ENCODE measurements at places on chromosomes 12 and 14.

- DNase-seq, result no peak
Observed at GRCh38 chr14:29804481-29805266, 123.0 kb downstream of the PRKD1 start.

- no peak for DNase-seq
Observed at GRCh38 chr12:42886160-42886559, 296.6 kb upstream of the PRICKLE1 start.

DNA sequence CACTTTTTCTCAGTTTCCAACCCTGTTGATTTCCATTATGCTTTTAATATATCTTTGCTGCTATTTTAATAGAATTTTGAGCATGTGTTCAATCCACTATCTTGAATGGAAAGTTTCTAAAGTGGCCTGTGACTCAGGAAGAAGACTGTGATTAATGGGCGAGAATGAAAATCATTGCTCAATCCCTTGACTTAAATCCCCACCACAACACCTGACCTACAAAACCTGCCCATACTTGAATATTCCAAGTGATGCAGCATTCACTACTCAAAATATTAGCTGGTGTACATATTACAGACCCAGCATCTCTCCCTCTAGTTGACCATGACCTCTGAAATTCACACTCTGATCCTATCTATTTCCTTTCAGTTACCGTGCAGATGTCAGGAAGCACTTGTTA lies 1.3 kb upstream of the OAS3 start:
- DNase-seq, result no peak

- no peak for DNase-seq
Observed at GRCh38 chr14:34374998-34375740, 86.9 kb downstream of the SPTSSA start.

- DNase-seq, result no peak
Observed at GRCh38 chr14:85463512-85463911, 66.4 kb upstream of the FLRT2 start.

GRCh38 chr12:77591959-77592743 lies 238.5 kb upstream of the NAV3 start:
- DNase-seq, result no peak

GRCh38 chr12:132218915-132219314 lies 74.7 kb downstream of the NOC4L start:
- DNase-seq, result peak; percentile 66

DNA sequence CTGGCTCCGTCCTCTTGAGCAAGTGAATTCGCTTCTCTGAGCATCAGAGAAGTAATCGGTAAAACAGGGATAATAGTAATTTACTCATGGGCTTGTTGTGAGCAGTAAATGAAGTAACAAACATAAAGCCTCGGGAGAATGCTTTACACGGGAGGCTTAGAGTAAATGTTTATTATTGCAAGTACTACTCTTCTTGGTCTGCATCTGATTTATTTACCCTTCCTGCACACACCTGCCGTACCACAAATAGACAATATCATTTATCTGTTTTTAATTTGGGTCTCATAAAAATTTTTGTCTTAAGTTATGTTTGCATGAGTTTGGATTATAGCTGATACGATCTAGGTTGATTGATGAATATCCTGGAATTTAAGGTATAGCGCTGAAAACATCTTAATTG lies 7.8 kb upstream of the COL2A1 start:
- DNase-seq, result no peak

DNA sequence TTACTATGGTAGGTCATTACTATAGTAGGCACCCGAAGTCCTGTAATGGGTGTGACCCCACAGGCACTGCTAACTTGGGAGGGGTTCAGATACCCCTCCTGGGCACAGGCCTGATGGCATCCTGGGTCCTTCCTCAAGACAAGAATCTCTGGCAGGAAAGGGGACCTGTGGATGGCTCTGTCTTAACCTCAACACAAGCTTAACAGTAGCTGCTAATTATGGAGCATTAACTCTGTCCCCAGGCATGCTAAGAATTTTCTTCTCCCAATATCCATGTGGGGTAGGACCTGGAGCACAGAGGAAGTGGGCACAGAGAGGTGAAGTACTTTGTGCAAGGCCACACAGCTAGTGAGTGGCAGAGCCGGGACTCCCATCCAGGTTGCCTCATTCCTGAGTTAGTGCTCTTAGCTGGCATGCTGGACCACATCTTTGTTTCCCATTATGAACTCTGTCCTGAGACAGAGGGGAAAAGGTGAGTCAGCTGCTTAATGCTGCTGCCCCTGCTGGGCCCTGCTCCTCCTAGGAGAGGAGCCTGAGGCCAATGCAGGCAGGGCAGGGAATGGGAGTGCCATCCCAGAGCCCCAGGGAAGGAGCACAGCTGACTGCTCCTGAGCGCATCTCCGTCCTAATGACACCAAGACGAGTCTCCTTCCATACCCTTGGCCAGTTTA lies 32.1 kb downstream of the GALNT16 start:
- no peak for DNase-seq

DNA sequence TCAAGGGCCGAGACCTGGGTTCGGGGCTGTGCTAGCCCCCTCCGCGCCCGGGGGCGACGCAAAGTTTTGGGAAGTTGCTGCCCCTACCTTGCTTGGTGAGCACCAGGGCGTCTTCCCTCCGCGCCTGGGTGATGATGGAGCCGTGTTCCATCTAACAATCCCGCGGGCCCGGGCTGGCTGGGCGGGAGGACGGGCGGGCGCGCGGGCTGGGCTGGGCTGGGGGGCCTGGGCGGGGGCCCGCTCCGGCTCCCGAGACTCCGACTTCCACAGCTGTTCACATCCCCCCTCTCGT lies 298 bp downstream of the CTDSP2 start:
- peak; percentile 52 for DNase-seq

DNA sequence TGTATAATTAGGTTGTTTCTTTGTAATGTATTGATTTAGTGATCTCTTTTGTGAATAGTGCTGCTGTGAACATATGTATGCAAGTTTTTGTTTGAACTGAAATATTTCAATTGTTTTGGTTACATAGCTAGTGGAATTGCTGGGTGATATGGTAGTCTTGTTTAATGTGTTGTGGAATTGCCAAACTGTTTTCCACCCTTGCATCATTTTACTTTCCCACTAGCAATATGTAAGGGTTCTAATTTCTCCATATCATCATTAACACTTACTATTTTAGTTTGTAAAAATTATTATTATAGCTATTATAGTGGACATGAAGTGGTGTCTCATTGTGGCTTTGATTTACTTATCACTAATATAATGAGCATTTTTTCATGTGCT lies 5.9 kb downstream of the G2E3 start:
- no peak for DNase-seq

- DNase-seq, result no peak
Observed at GRCh38 chr12:97312570-97313135, 150.0 kb upstream of the RMST start.

GRCh38 chr12:6567112-6567670 lies 900 bp downstream of the NOP2 start:
- no peak for DNase-seq

DNA sequence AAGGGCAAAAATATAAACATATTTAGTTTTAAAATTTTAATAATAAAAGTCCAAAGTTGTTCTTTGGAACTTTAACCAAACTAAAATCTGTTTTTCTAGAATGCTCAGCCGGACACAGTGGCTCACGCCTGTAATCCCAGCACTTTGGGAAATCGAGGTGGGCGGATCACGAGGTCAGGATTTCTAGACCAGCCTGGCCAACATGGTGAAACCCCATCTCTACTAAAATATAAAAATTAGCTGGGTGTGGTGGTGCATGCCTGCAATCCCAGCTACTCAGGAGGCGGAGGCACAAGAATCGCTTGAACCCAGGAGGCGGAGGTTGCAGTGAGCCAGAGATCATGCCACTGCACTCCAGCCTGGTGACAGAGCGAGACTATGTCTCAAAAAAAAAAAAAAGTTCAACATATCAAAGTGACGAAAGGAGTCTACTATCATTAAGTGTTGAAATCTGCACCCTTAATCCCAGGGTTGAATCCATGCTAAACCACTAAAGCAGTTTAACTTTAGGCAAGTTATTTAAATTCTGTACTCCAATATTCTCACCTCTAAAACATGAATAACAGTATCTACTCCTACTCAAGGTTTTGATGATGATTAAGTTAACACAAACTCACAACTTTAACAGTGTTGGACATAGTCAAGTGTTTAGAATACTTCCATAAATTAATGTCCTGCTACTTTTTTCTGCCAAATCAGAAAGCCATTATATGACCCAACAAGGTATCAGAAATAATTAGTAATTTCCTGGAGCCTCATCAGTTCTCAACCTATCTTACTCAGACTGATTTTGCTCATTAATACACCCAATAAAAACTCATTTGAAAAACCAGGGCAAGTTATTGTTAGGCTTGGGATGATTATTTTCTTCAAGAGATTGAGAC lies 11.0 kb downstream of the HNRNPC start:
- DNase-seq, result no peak

GRCh38 chr12:101775816-101776215 lies 36.6 kb upstream of the SYCP3 start:
- no peak for DNase-seq

DNA sequence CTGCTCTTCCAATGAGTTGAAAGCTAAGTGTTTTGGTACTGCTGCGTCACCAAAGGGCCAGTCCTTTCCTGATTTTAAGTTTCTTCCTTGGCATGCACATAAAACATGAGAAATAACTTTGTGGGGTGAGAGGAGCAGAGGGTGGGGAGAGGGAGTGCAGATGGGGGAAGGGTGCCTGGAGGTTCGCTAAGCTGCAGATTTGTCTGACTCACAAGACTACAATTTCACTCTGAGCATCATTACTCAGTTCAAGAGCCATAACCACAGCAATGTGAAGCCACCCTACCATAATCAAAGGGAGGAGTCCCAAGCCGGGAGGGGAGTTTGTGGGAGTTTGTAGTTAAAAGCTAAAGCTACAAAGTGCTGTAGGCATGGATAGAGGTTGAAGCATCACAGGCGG lies 136.1 kb downstream of the ANO2 start:
- no peak for DNase-seq

GRCh38 chr12:123478762-123479161 lies 20.8 kb downstream of the SNRNP35 start:
- no peak for DNase-seq

DNA sequence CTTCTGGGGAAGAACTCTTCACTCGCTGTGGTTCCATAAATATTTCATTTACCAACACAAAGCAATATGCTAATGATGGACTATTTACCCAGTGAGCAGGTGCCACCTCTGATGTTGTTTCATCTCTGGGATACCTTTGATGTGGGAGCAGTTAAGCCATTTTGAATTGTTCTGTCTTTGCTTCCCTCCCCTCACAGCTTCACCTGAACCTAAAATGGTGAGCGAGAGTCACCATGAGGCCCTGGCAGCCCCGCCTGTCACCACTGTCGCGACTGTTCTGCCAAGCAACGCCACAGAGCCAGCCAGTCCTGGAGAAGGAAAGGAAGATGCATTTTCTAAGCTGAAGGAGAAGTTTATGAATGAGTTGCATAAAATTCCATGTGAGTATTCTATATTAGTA lies 352.7 kb downstream of the SYT1 start:
- no peak for DNase-seq

DNA sequence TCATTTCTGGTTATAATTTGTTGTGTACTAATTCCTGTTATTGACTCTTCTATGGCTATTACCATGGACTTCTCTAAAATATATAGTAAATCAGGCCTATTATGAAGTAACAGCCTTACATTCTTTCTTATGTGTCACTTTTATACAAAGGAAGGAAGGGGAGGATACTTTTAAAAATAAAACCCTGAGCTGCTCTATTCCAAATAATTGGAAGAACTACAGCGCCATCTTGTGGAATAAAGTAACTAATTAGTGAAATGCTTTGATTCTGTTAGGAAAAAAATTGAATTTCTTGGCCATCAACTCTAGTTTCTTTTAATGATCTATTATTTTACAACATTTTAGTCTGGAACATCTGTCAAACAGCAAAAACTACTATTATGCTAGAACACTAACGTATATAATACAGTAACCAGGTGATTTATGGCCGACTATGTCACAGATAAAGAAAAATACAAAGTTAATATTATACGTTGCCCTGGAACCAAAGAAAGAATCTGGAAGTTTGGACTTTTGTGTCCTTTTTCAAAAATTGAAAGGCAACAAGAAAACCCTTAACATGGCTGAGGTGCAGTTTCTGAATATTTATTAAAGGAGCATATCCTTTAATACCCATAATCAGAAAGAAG lies 55.0 kb upstream of the NELL2 start:
- no peak for DNase-seq

DNA sequence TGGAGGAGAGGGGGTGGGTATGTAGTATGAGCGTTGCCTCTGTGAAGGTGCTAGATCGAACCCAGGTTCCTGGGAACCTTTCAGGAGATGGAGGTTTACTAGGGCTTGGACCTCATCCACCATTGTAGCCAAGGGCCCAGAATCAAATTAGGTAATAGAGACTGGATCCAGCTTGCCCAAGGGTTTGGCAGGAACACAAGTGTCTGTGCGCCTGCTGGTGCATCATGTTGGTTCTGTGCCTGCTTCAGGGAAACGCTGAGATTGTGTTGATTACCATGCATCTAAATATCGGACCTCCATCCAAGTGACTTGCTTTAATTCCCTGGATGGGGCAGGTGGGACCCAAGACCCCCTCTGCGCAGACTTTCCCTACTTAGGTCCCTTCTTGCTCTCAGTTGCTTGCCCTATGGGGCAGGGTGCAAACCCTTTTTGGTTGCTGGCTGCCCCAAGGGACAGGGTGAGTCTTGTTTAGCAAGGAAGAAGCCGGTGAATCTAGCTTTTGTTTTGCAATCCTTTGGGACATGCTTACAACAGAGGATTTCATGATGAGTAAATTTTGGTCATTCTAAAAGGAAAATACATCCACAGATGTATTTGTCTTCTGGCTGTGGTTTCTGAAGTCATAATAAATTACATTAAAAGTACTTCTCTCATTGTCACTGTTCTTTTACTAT lies 189.8 kb upstream of the PRICKLE1 start:
- DNase-seq, result no peak

GRCh38 chr12:93603762-93604161 lies 31.3 kb downstream of the SOCS2 start:
- no peak for DNase-seq

- DNase-seq, result peak; percentile 89
Observed at GRCh38 chr14:91177073-91178034, 63.5 kb downstream of the DGLUCY start.

- no peak for DNase-seq
Observed at GRCh38 chr12:64296301-64296700, 74.2 kb upstream of the KICS2 start.

GRCh38 chr14:92416544-92416943 lies 93.6 kb downstream of the SLC24A4 start:
- DNase-seq, result no peak

DNA sequence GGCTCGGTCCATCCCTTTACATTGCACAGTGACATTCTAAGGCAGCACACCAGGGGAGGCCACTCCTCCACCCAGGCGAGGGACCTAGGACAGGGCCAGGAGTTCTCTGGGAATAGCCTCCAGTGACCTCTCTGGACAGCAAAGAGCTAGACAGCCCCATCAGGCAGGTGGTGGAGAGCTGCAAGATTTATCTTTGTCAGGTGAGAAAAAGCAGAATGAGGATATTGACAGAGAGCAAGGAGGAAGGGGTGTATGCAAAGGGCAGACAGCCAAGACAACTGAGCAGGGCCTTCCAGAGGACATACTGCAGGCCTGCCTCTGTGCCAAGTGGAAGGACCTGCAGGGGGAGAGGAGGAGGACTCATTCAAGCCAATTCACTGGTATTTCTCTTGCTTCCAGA lies 112.4 kb upstream of the MAX start:
- no peak for DNase-seq

- DNase-seq, result no peak
Observed at GRCh38 chr12:52256584-52256935, 17.9 kb upstream of the KRT86 start.

GRCh38 chr12:95976416-95976832 lies 19.7 kb downstream of the HAL start:
- no peak for DNase-seq

- no peak for DNase-seq
Observed at GRCh38 chr14:96747006-96747405, 50.2 kb upstream of the VRK1 start.

GRCh38 chr12:120725151-120725658 lies 421 bp upstream of the ACADS start:
- DNase-seq, result no peak

Data from CD4-positive, alpha-beta T cell (primary cell).